ENCODE measurements at places on chromosomes 6 and 20.
A peak's percentile ranks its signal among the peaks of the same experiment; 100 is the strongest.

- DNase-seq = no peak
Measured at GRCh38 chr6:79657238-79657637, 26.1 kb downstream of the SH3BGRL2 start.

DNA sequence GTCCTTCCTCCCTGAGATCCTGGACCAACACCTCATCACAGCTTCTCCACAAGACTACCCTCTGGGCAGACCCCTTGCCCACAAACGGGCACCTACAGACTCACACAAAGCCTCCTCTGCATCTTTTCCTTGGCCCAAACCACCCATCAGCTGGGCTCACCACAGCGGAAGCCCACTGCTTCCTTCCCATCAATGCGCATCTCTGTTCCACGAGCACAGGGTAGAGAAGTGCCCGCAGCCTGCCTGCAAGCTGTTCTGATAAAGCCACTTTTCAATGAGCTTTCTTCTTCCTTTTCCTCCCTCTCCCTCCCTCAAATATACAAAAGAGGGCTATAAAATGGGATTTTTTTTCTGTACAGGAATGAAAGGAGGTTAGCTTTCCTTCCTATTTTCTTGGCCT is 111.2 kb downstream of the NFATC2 start:
- no peak for DNase-seq

DNA sequence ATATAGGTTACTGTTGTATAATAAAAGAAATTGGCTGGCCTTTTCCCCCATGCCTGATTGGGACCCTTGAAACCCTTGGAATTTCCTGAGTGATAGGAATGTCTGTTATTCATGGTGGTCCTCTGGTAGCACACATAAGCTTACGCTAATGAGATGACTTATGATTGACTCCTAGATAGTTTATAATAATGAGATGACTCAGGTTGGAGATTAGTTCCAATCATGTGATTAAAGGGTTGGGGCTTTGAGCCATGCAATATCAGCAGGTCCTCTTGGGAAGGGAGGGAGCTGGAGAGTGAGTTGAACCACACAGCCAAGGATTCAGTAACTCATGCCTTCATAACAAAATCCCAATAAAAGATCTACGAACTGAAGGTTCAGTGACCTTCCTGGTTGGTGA is 407.6 kb upstream of the MANEA start:
- DNase-seq = no peak

GRCh38 chr6:33093855-33094254 is 18.1 kb downstream of the HLA-DPB1 start:
- DNase-seq = no peak

- no peak for DNase-seq
Measured at GRCh38 chr6:73513496-73513854, 7.4 kb downstream of the EEF1A1 start.

DNA sequence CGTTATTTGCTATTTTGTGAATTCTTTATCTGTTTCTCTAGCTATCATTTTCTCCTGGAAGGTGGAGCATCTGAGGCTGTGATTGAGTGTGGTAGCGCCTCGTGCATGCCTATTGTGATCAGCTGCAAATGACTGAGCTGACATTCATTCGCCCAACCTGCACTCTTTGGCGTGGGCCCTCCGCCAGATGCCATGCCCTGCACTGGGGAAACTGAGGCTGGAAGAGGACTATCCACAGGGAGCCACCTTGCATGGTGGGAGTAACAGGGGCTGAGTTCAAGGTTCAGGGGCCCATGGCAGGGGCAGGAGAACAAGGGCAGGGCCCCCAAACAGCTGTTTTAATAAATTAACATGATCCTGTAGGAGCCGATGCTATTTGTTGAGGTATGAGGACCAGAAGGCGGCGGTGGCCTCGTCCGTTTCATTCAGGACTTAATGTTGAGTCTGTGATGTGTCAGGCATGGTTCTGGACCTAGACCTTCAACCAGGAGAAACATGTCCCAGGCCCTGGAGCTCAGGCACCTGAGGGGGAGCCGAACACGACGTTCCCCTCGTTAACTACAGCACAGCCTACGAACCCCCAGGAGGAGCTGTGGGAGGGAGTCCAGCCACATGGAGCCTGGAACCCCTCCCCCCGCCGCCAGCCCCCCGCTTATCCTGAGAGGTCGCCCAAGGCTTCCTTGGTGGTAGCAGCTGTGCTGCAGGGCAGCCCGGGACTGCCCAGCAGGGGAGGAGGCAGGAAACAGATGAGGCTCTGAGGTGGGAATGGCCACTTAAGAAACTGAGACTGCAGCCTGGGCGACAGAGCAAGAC is 242.9 kb downstream of the CDH4 start:
- no peak for DNase-seq

GRCh38 chr6:16474772-16475493 is 236.5 kb downstream of the GMPR start:
- no peak for DNase-seq

- no peak for DNase-seq
Measured at GRCh38 chr6:116450769-116451740, 10.1 kb upstream of the CALHM6 start.

- no peak for DNase-seq
Measured at GRCh38 chr20:64239449-64240242, 15.9 kb upstream of the PCMTD2 start.

GRCh38 chr6:42610416-42610815 is 46.6 kb downstream of the UBR2 start:
- DNase-seq = no peak

GRCh38 chr20:25336561-25337422 is 53.8 kb downstream of the ABHD12 start:
- no peak for DNase-seq

DNA sequence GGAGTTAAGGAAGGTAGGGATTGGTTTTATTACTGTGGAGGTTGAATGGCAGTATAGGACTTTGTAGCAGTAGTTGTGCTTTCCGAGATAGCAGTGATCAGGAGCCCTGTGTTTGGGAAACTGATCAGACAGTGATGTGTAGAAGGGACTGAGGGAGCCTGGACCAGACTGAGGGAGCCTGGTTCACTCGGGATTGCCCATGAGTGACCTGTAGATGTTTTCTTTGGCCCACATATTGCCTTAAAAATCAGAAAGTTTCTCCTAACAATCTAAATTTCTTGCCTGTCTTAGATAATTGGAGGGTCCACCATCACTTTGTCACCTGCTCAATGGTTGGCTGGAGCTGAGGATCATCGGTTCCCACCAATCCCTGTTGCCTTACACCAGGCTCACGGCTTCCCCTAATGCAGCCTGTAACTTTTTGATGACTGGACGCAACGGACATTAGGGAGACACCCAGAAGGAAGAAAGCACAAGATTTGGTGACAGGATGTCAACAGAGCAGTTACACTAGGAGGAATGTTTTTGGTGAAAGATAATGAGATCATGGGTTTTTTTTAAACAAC is 1.1 kb downstream of the CDS2 start:
- DNase-seq = no peak

GRCh38 chr20:19661717-19662636 is 96.1 kb upstream of the RIN2 start:
- peak; percentile 63 for DNase-seq

DNA sequence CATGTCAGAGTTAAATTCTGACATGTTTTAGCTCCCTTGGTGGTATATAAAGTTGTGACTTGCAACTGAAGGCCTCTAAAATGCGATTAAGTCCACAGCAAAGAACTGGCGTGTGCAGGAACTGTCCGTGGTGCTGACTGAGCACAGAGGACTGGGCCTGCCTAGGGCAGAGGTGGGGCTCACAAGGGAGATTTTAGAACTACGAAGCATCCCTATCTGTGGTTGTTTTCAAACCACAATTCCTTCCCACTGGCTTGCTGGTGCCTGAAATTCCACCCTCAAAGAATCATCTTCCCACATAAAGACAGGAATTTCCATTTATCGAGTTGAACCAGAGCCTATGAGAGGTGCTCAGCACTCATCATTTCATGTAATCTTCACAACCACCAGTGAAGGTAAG is 30.1 kb downstream of the RIMS4 start:
- DNase-seq = no peak

DNA sequence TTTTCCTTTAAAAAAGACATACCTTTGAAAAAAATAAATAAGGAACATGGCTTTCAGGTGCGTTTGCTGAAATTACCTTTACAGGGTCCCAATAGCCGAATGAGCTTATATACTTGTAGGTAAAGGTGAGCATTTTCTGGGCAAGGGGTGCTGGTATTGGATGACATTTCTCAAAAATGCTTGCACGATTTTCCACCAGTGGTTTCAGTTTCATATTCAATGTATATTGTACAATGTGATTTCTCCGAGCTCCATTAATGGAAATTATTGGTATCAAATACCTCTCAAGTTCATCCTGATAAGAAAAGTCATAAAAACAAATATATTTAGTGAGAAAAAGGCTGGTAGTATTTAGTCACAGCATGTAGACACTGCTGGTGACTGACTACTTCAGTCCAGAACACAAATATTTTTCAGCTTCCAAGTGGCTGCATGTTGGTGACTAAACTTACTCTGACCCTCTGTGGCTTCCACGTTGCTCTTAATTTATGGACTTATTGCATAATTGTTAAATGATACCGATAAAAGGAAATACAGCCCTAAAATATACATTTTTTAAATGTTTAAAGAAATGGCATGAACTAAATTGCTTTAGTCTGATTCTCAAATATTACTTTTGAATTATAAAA is 32.9 kb upstream of the ZBTB24 start:
- DNase-seq = no peak

GRCh38 chr20:25148982-25149846 is 46.3 kb upstream of the ENTPD6 start:
- DNase-seq = no peak

DNA sequence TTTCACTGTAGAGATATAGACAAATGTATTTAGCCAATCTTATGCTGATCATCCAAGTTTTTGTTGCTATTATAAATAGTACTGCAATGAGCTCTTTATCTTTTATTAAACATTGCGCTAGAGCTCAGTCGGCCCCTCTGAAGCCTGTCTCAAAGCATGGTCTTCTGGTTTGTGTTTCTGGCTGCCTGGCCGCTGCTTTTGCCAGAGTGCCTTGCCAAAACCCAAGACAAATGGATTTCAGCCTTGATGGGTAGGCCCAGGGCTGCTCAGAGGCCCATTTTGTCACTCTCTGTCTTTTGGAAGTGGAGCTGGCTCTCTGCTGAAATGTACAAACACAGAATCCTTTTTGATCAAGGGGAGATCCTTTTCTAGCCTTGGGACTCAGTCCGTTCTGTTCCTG is 102.9 kb upstream of the KCNG1 start:
- DNase-seq = no peak

GRCh38 chr6:135231469-135231844 is 50.3 kb downstream of the MYB start:
- DNase-seq = no peak

DNA sequence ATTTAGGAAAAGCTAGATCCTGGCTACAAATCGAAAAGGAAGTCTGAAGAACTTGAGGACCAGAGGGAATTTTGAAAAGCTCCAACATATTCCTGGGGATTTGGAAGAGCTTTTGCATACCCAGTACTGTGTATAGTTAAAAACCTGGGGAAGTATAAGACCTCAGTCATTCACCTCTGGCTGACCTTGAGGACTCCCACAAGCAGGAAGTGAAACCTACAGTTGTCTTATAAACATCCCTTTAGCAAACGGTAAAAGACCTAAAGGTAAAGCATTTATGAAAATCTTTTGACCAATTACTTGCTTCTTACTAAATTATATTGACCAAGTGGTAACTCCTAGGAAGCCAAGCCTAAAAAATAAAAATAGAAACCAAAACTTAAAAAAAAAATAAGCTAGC is 175.0 kb downstream of the HAO1 start:
- no peak for DNase-seq
